ENCODE measurements at places on chromosomes 13 and 19. TPM values are rescaled to one million over a fixed set of nuclear protein-coding genes. Genes with fewer than 3 reads are reported as not detected.

GRCh38 chr19:2181633-2181997 lies 17.9 kb downstream of the DOT1L start:
- H3K27ac ChIP-seq = no peak overlapping the region
- DNase-seq = no peak
- no peaks in the 10 kb centered on the region for H3K27me3 ChIP-seq
- H3K4me1 ChIP-seq = peaks cover 42% of the 10 kb centered on the region
- H3K4me3 ChIP-seq = no peak overlapping the region
- peaks cover 54% of the 10 kb centered on the region for H3K36me3 ChIP-seq

DNA sequence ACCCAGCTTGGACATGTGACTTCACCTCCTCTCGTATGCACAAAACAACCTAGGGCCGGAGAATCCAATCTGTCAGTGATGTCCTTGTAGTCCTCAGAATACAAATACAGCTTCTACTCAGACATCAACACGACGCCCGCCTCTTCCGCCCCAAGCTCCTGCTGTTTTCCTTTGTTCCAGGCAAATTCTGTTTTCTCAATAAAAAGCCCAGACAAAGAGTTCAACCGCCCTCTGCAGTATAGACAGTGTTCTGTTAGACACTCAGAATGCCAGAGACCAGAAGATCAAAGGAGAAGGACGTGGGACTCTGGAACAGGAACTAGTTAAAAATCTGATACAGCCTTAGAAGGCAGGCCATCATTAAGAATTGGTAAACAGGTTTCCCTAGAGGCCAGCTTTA lies 42.0 kb upstream of the GGACT start:
- no peaks in the 10 kb centered on the region for H3K4me1 ChIP-seq
- no peaks in the 10 kb centered on the region for H3K27me3 ChIP-seq
- no peak overlapping the region for H3K4me3 ChIP-seq

Gene TNFSF11
- total RNA-seq = 0.34 TPM

Gene ELOF1
- total RNA-seq = 61.7 TPM

All from activated B cell treated with CpG ODN at 0.5 μM for 24 hours (primary cell).